ENCODE measurements at places on chromosomes 4 and X.
A peak's percentile ranks its signal among the peaks of the same experiment; 100 is the strongest.

DNA sequence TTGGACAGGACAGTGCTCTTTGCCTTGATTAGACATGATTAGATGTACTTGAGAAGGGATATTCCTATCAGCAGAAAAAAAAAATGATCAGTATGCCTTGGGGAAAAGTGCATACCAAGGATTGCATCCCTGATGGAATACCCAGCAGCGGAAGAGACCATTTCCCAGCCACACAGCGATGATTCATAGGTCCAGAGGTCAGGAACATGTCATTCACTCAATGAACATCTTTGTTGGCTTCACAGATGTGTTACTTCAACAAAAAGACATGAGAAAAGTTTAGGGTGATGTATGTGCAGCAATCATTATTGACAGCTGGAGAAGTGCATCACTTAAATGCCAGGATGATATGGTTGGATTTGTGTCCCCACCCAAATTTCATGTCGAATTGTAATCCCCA, 293.5 kb downstream of the ZNF674 start:
- no peak for DNase-seq

DNA sequence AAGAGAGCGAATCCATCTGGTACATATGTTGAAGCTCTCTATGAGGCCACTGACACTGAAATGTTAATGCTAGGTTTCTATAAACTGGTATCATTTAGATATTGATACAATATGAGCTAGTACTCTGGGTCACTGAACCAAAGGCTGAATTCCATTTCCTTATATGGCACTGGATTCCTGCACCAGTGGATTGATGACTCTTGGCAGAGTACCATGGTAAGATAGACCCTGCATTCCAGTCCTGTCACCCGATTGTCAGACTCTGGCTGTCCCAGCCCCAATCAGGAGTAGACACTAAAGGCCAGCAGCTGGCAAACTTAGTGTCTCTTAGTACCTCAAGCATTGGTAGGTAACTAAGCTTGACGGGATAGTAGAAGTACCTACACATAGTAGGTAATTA, 44.0 kb upstream of the EOLA2 start:
- DNase-seq = no peak

GRCh38 chrX:96576368-96576767, 108.3 kb upstream of the DIAPH2 start:
- no peak for DNase-seq

DNA sequence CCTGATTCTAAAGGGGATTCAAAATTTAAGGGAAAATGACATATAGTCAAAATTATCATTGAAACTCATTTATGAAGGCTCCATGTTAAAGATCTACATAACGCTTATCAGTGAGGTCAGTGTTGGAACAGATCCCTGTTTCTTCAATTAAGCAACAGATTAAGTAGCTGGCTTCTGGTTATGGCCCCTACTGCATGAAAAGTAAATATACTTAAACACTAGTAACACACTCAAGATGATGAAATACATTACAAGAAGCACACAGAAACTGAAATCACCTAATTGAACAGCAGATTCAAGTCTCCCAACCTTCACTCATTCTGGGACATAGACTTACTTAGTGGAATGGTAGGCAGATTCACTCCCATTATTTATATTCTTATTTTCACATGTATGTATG, 51.6 kb upstream of the SLC16A2 start:
- no peak for DNase-seq

GRCh38 chr4:37573566-37573965, 112.6 kb downstream of the RELL1 start:
- DNase-seq = no peak

DNA sequence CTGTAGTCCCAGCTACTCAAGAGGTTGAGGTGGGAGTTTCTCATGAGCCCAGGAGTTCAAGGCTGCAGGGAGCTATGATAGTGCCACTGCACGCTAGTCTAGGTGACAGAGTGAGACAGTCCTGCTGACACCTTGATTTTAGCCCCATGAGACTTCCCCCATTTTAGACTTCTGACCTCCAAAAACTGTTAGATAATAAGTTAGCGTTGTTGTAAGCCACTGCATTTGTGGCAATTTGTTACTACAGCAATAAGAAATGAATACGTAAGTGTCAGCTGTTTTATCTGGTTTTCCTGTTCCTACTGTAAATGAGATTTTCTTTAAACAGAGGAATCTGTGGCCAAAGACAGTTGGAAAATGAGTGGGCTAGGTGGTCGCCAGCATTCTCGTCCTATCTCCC, 83.9 kb downstream of the ARHGAP10 start:
- peak; percentile 21 for DNase-seq

- no peak for DNase-seq
Observed at GRCh38 chr4:95835672-95836071, 4.2 kb upstream of the PDHA2 start.

GRCh38 chrX:39472161-39472560, 625.6 kb downstream of the BCOR start:
- no peak for DNase-seq

DNA sequence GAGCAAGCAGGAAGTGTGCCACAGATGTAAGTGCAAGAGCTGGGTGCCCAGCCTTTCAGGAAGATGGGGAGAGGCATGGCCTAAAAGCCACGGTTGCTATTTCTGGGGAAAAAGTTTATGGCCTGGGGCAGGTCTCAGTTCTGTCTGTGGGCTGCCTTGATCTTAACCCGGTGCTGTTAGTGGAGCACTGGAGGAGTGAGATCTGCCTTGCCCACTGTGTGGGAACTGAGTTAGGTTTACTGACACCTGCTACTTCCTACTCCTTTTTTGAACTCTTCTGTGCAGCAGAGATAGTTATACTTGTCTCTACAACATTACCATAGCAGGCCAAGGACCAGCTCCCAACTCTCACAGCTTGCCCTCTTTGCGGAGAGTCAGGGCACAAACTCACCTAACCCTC, 76.5 kb downstream of the ITM2A start:
- no peak for DNase-seq

- DNase-seq = no peak
Observed at GRCh38 chr4:152719801-152720556, 40.2 kb upstream of the TMEM154 start.

DNA sequence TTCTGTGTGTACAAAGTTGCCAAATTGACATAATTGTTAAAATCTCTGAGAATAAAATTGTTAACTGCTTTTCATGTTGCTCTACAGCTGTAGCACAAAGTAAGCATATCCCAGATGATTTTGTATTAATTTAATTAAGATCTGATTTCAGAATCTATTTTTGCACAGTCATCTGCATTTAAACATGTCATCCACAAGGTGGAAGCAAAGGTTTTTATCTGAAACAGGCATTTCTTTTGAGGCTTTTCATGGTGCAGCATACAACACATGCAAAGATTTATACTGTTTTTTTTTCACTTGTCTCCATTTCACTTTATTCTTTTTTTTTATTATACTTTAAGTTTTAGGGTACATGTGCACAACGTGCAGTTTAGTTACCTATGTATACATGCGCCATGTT, 51.2 kb downstream of the GC start:
- DNase-seq = no peak

DNA sequence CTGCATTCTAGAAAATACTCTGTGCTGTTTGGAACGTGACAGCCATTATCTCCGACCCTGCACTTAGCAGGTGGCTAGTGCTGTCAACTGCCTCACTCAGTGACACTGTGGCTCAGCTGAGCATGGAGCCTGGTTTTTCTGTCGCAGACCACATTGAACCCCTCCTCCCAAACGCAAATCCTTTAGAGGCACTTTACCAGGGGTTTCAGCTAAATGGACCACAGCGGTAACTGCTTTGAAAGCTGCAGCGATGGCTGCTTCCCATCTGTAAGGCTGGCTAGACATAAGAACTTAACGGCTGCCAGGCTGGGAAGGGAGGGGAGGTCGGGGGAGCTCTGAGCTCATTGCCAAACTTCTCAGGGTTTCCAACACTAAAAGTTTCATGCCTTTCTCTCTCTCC, 8.1 kb downstream of the SLC34A2 start:
- no peak for DNase-seq

DNA sequence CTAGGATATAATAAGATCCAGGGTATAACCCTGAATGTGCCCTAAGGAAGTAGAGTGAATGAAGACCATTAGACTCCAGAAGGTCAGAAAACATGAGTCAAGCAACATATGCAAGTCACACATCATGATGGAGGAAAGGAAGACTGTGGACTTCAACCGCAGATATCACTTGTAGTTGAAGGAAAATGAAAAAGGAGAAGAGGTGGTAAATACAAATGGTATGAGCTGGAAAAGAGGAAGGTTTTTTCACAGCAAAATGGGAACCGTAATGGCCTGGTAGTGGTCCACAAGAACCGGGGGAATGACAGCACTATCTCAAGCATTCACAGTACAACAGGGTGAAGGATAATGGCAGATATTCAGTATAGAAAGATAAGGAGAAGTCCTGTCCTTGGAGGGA, 5.2 kb upstream of the SCFD2 start:
- DNase-seq = no peak

- DNase-seq = no peak
Observed at GRCh38 chr4:88008122-88008742, 797 bp downstream of the PKD2 start.

DNA sequence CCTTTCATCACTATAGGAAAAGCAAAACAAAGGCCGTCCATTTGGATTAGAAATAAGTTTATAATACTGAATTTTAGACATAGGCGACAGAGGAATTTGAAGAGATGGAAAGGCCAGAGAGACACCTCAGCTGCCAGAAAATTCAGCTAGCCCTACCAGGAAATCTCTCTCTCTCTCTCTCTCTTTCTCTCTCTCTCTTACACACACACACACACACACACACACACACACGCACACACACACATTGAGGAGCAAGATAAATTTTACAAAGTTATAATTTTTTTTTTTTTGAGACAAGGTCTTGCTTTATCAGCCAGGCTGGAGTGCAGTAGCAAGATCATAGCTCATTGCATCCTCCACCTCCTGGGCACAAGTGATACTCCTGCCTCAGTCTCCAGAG, 1.4 kb downstream of the XK start:
- DNase-seq = no peak

DNA sequence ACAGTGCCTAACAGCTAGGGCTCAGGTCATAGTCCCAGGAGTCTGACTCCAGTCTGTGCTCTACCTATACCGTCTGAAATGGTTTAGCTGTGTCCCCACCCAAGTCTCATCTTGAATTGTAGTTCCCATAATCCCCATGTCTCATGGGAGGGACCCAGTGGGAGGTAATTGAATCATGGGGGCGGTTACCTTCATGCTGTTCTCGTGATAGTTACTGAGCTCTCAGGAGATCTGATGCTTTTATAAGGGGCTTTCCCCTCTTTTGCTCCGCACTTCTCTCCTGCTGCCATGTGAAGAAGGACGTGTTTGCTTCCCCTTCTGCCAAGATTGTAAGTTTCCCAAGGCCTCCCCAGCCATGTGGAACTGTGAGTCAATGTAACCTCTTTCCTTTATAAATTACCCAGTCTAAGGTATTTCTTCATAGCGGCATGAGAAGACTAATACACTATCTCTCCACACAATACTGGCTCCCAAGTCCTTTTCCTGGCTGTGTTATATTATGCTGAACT, 110.8 kb downstream of the AFAP1 start:
- DNase-seq = peak; percentile 40

DNA sequence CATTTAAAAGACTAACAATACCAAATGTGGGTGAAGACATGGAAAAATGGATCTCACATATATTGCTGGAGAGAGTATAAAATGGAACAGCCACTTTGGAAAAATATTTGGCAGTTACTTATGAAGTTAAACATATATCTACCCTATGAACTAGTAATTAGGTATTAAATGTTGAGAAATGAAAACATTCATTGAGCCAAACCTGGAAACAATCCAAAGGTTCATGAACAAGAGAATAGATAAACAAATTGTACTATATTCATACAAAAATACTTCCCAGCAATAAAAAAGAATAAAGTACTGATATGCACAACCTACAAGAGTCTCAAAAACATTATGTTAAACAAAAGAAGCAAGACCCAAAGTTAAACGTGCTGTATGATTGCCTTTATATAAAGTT, 4.0 kb upstream of the EGF start:
- no peak for DNase-seq

GRCh38 chr4:130395871-130396270, 1299.9 kb downstream of the C4orf33 start:
- no peak for DNase-seq

DNA sequence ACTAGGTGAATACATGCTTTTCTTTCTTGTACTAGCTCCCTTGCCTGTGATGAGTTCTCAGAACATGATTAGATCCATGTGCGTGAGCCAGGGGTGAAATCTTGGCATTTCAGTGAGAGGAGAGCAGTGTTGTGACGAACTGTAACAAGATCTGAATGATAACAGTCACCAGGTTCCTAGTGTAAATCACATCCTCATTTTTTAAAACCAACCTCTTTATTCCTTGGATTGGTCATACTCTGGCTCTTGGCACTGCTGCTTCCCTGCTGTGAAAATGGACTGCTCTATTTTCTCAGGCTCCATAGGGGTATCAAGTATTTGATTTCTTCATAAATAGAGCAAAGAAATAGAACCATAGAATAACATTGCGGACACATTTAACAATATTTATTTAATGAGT, 206.3 kb downstream of the SLC4A4 start:
- no peak for DNase-seq

DNA sequence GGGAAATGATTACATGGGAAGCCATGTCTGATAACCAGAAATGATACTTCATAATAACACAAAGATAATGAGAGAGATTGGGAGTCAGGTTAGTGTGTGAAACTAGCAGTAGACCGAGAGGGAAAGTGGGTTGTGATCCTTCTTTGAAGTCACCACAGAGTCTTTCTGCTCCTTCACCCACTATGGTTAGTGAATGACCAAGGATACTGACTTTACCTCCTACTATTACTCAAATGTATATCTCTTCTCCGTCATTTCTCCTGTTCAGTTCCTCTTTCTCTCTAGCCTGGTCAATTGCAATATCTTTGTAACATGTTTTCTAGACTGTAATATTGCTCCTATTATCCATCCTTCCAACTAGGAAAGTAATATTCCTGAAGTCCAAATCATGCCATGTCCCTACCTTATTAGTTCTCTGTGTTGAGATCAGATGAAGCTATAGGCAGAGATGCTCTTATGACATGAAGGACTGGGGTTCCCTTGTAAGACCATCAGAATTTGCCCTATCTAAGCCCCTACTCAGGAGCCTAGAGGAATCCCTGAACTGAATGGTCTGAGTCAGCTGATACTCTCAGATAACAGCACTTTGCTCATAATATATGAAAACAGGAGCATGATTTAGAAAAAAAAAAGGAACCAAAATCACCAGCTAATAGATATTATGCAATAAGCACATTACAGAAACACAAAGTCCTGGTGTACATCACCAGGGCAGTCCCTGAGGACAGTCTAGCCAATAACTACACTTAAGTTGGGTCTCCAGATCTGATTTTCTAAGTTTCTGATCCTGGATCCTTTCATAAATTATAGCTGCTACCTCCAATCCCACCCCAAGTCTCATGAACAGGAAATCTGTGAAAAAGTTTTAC, 81.2 kb downstream of the SHROOM3 start:
- DNase-seq = no peak
